ENCODE measurements at places on chromosomes 4 and X.

- DNase-seq: no peak
These were observed 38.9 kb upstream of the PLAC8 start for GRCh38 chr4:83153417-83153816.

DNA sequence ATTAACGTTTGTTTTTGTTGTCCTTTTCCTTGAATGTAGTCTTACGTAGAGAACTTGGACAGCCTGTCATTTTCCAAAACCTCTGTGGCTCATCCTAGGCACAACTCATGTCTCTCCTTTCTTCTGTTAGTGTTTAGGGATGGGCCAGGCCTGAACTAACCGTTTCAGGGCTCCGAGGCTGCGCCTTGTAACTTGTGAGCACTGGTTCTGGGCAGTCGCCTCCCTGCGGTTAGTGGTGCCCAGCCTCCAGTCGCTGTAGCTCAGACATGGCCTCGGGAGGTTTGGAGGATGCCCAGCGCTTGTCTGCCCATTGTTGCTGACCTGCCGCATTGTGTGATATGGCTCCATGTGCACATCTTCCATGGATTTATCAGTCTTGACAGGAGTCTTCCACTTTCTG lies 32.8 kb downstream of the TMEM131L start:
- DNase-seq: no peak

DNA sequence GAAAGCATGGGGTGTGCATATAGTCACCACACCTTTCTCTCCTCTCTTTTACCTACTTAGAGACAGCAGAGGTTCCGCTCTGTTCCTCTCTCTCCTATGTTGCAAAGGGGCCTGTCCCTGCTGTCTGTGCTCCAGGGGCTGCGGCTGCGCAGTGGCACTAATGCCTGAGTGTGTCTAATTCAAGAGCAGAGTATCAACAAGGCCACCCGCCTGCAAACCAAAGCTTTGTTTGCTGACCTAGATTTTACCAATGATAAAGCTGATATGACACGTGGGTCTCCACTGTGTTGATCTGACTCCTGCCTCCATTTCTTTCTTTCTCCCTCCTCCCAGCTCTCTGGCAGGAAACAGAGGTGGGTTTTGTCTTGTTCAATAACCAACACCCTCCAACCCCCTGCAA lies 74.9 kb downstream of the NSG1 start:
- DNase-seq: no peak

GRCh38 chr4:188639479-188640100 lies 500.3 kb downstream of the TRIML1 start:
- DNase-seq: no peak

- DNase-seq: no peak
These were observed 46.1 kb downstream of the TMEM150C start for GRCh38 chr4:82515705-82516104.

DNA sequence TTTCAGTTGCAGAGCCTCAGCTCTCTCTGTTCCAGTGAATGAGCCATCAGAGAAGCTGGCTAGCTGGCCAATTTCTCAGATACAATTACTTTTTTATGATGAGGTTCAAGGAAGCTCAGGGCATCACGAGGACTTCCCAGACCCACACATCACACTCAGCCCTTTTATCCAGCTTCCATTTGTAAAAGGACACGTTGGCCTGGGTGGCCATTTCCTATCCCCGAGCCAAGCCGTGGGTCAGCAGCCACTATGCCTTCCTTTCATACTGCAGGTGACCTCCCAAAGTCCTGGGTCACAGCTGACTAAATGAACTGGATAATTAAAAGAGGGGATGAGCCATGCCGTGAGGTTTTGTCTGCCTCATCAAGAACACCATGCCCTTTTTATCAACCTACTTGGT lies 236.9 kb upstream of the PPARGC1A start:
- no peak for DNase-seq

DNA sequence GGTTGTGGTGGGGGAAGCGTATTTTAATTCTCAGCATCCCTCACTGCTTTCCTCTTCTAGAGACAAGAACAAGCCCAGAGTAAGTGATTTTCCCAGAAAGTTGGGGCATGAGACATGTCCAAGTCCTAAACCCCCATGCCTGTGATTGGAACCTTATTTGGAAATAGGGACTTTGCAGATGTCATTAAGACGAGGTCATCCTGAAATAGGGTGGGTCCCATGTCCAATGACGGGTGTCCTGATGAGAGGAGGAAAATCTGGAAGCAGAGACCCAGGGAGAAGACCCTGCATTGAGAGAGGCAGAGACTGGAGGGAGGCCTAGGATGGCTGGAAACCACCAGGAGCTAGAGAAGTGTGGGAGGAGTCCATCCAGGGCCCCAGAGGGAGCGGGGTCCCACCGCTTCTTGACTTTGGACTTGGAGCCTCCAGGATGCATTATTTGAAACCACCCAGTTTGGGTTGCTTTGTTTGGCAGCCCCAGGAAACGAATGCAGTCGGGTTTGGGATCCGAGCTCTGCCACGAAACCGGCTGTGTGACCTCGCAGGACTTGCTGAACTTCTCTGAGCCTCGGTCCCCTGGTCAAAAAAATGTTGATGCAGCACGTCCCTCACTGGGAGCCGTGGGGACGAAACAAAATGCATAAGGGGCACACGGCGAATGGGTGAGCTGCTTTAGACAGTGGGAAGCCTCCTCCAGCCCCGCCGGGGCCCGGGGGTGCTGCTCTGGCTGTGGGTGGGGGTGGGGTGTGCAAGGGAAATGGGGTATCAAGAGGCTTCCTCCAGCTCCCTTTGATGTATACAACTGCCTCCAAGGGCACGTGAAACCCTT lies 113.9 kb downstream of the CPZ start:
- DNase-seq: no peak

DNA sequence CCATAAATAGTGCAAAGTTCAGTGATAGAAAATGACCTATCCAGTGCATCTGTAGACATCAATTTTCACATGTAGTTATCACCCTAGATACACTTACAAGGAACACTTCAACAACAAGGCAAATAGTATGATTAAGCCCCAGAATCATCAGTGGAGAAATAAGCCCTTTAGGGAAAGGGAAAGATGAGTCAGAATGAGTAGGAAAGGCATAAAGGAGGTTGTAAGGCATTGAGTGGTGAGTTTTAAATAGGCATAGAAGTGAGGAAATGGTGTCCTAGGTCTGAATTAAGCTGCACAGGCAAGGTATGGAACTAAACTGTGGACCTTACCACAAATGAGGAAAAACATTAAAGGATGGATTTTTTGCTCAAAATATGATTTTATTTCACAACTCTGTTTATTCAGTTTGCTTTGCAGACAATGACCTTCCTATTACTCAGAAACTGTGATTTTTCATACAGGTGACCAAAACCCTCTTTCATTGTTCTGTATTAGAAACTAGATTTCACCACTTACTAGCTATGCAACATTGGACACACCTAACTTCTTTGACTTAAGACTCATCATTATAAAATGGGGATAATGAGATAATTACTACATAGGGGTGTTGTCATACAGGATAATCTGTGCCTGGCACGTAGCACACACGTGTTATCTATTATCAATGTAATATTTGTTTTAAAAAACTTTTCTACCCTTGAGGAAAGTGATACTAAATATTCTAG lies 57.0 kb upstream of the MAP9 start:
- DNase-seq: no peak

DNA sequence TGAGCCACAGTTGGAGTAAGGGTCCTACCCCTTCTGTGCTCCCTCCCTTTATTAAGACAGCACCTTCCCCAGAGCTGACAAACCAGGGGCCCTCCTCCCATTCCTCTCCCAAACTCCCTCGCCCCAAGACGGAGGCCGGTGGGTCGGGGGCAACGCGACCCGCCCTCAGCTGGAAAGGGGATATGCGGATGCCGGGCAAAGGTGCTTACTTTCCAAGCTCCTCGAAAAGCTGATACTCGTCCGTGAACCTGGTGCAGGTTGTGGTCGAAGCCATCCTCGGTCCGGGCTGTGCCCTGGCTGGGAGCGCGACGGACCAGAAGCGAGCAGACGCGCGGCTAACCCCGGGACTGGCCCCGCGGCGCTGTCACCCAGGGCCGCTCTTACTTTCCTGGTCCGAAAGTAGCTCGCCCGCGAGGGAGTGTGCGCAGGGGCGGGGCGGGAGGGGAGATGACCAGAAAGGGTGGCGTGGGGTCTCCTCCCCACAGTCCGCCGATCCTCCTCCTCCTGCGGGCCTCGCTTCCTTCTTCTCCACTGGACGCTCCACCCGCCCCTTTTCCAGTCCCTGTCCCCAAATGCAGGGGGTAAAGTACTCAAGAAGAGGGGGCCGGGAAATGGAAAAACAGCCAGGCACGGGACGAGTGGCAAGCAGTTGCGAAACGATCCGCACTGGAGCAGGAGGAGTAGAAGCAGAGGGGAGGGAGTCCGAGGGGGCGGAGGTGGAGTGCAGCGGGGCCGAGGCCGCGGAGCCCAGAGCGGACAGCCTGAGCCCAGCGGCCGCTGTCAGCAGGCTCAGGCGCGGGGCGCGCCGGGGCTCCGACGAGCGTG lies 531 bp downstream of the CAMK2D start:
- DNase-seq: no peak

DNA sequence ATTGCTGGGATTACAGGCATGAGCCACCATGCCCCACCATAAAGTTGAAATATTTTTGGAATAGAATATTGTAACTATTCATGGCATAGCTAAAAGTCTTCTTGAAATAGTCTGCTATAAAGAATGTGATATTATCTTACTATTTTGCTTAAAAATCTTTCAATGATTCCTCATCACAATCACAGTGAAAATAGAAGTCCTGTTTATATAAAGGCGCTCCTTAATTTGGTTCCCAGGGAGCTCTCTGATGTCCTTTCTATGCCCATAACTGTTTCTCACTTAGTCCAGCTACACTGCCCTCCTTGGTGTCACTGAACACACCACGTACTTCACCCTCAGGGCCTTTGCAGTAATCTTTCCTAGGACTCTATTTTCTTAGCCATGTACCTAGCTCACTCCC lies 331.7 kb upstream of the GIMD1 start:
- no peak for DNase-seq

- DNase-seq: no peak
These were observed 351.8 kb downstream of the GRIA2 start for GRCh38 chr4:157572284-157572683.

- no peak for DNase-seq
These were observed 17.2 kb upstream of the POLA1 start for GRCh38 chrX:24676403-24677024.

DNA sequence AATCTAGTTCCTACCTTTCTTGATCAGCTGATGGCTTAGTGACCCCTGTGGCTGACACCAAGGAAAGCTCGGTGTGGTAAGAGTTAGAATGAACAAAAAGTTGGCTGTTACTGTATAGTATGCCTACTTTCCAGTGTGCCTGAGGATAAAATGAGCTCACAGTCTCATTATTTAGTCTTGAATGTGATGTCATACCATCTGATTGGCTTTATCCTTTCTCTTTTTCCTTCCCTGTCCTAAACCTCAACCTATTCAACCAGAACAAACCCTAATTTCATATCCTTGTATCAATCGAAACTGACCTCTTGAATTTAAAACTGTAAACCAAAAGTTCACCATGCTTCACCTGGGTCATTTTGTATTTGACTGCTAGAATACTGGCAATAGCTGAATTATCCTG lies 156.4 kb downstream of the PPARGC1A start:
- no peak for DNase-seq

- DNase-seq: no peak
These were observed 316.7 kb upstream of the DIPK2B start for GRCh38 chrX:45517090-45517973.

GRCh38 chr4:149889991-149890390 lies 74.3 kb upstream of the IQCM start:
- no peak for DNase-seq

DNA sequence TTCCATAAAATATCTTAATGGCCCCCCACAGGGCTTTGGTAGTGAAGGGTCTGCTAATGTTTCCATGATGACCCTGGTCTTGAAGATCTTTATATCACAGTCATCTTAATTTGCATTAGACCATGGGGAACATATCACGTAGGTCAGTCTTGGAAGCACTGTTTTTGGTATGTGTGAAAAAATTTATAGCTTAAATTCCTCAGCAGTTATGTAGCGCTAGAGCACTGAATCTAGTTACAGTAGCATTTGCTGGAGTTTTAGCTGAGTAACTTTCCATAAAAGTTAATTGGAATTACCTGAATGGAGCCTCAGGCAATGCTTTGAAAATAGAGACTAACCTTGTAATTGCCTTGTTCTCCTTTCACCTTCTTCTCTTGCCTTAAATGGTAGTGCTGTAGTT lies 648.8 kb downstream of the IQCM start:
- no peak for DNase-seq

GRCh38 chrX:140190441-140191108 lies 225.3 kb upstream of the CXorf66 start:
- no peak for DNase-seq

DNA sequence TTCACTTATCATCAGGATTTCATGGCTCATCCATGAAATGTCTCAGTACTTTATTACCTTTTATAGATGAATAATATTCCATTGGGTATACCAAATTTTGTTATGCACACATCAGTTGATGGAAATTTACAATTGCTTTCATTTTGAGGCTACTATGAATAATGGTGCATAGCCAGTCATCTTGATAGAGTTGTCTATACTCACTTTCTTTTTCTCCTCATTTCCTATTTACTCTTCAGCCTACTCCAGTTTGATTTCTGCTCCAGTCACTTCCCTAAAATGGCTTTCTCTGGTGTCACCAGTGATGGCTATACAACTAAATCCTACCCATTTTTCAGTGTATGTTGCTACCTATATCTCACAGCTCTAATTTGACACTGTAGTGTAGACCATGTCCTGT lies 743.5 kb upstream of the MAGEB2 start:
- no peak for DNase-seq

DNA sequence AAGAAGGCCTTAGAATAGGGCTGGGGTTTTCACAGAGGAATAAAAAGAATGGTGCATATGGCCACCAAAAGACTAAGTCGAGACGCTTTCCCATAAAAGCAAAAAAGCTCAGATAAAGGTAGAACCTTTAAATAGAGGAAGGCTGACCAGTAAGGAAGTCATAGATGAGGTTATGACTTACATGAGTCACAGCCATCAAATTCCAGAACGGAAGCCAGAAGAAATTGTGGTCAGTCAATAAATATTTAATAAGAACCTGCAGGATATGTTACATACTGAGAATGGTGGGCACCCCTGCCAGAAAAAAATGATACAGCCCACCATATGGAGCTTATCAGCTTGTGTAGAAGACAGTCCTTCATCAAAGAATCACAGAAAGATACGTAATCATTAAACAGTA lies 120.1 kb downstream of the MANBA start:
- no peak for DNase-seq

GRCh38 chrX:71618303-71618721 lies at the start of gene CXCR3:
Gene CXCR3 (minus strand): TSS chrX:71618511. CDS start chrX:71618449, 62 bp downstream.
- DNase-seq: no peak

- no peak for DNase-seq
These were observed 414.2 kb upstream of the DIPK2B start for GRCh38 chrX:45614853-45615252.

DNA sequence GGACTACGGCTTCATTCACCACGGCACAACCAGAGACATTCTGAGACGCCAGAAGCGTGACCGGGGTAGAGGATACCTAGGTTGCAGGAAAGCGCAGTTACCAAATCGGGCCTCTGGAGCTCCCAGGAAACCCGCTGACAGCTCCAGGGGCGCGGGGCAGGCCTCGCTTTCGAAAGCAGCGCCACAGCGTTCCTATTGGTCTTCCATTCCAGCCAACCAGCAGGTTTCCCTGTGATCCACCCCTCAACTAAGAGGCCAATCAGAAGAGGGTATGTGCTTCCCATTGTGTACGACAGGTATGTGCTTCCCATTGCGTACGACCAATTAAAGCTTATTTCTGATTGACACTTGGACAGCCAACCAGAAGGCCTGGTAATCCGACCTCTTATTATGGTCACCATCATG lies 14.9 kb downstream of the SNX12 start:
- DNase-seq: no peak

- no peak for DNase-seq
These were observed 107.3 kb downstream of the ADRA2C start for GRCh38 chr4:3873408-3874027.
